Mesendoderm (in vitro differentiated cells): ENCODE measurements at places on chromosomes 3 and 15.

DNA sequence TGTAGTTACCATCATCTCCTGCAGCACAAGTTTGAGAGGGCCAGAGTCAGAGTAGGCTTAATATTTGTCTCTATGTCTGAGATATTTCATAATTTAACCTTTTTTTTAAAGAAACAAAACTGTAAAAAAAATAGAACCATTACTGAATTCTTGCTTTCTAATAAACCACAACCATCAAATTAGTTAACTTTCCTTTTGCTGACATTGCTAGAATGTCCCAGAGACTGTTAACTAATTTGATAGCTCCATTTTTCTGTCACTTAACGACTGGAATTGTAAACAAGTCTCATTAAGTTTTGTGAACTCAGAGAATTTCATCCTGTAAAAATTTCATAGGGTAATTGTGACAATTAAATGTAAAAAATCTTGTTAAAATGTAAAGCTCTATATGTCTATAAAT, 35.6 kb downstream of the IMPG2 start:
- DNase-seq = no peak

- peak; percentile 79 for DNase-seq
Observed at GRCh38 chr3:154684021-154684420, 254.0 kb upstream of the GPR149 start.

DNA sequence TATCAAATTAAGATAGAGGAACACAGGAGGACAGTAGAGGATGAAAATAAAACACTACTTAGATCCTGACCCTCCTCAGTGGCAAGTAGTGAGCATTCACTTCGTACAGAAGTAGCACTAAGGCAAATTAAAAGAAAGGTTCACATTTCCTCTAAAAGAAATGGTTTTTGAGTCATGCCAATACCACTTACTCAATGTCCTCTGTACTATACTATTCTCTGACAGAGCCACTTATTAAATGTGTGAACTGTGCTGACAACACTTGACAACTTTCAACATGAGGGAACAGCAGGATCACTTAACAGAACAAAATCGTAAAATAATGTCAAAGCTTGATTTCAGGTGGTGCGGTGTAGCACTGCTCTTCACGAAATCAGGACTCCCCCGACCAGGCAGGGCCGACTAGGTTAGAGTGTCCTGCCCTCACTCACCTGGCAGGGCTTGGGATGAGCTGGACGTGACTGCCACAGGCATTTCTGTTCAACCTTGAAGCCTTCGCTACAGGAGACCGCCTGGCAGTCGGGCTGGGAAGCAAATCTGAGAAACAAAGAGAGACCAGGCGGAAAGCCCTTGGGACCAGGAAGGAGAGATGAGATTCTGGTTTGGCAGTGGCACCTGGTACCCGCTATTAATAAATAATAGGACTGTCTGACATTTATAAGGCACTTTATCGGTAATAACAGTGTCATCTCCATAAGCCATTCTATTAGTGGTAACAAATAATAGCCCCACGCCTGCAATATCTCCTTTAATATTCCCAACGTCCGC, 611 bp upstream of the SLC27A2 start:
- DNase-seq = no peak

GRCh38 chr3:11328196-11328945, 56.2 kb downstream of the ATG7 start:
- no peak for DNase-seq

DNA sequence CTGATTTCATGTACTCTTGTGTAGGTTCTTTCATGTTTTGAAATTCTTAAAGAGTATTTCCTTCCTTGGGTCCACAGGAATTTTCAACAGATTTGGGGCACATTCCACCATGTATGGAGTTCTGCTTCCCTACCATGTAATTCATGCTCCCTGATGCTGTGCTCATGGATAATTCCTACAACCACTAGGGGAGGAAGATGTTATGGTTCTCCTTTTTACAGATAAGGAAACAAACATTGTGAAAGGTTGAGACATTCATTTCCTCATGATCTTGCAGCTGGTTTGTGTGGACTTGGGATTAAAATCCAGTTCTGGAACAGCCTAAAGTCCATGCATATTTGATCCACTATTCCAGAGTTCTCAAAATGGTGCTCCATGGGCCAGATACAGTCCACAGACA, 174.9 kb upstream of the FRMD4B start:
- no peak for DNase-seq

- DNase-seq = no peak
Observed at GRCh38 chr3:125280668-125281361, 68.3 kb upstream of the SLC12A8 start.

DNA sequence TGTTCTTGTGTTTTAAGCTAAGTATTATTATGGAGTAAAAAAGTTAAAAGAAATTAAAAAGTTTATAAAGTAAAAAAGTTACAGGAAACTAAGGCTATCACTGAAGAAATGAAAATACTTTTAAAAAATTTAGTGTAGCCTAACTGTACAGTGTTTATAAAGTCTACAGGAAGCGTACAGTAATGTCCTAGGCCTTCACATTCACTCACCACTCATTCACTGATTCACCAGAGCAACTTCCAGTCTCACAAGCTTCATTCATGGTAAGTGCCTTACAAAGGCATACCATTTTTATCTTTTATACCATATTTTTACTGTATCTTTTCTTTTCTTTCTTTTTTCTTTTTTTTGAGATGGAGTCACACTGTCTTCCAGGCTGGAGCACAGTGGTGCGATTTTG, 40.7 kb upstream of the SCN5A start:
- no peak for DNase-seq

- peak; percentile 8 for DNase-seq
Observed at GRCh38 chr15:62211348-62211747, 46.3 kb upstream of the C2CD4B start.

GRCh38 chr3:62167566-62168262, 205.6 kb downstream of the FEZF2 start:
- no peak for DNase-seq

GRCh38 chr15:83889995-83890394, 236.1 kb downstream of the ADAMTSL3 start:
- DNase-seq = no peak

DNA sequence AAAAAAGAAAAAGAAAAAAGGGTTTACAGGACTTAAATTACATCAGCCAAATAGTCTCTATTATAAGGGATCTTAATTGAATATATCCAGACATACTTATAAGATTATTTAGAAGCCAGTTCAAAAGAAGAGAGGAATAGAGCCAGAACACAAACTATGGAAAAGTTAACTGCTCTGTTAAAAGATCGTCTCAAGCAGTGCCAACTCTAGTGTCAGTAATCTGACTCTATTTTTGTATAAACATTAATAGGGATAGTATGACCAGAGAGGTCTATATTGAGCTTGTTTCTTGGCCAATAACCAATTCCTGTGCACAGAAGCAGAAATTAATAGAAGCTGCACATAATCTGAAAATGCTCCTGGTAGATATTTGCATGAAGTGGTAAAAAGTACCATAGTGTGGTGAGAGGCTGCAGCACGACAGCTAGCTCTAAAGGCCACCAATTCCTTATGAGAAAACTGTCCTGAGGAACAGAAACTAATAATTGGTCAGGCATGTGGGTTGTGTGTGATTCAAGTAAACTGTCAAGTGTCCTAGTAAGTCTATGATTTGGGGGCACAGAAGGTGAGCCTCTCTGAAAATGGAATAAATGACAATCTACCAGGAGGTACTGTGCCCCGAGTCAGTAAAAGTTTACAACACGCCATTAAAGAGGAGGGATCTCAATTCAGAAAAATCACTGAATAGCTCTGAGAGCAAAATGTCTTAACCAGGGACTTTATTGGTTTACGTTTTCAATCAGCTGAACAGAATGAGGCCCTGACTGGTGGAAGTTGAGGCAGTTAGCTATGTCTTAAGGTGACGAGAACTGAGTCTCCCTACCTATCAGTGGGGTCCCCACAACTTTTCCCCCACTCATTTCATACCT, 51.5 kb upstream of the NANOGP8 start:
- no peak for DNase-seq

DNA sequence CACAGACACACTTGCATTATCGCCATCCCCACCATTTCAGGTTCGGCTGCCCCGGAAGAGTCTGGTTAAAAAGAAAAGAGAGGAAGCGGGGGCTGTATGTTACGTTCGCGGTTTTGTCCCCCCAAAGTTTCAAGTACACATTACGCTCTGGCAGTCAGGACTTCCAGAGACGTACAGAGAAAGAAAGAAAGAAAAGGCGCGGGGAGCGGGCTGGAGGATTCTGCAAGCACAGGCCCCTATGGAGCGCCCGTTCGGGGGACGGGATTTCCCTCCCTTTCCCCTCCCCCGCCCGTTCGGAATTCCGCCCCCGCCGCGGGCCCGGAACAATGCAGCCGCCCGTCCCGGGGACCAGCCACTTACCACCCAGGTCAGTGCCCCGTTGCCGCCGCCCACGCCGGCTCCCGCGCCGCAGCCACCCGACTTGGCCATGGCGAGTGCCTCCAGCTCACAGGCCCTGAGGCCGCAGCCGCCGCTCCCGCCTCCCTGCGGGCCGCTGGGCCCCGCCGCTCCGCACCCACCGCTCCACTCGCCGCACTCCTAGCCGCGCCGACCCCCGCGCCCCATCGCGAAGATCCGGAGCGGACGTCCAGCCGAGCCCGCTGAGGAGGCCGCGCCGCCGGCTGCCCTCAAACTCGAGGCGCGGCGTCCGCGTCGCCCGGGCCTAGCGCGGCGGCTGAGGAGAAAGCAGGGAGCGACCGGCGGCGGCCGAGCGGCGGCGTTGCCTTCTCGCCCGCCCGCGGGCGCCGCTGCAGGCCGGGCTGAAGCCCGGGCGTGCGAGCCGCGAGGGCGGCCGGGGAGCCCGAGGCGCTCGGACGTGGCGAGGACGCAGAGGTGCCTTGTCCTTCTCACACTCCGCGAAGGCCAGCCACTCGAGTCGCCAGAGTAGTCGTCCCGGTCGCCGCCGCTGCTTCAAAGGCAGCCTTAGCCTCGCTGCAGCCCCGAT, 567 bp downstream of the TOP2B start:
- peak; percentile 75 for DNase-seq

DNA sequence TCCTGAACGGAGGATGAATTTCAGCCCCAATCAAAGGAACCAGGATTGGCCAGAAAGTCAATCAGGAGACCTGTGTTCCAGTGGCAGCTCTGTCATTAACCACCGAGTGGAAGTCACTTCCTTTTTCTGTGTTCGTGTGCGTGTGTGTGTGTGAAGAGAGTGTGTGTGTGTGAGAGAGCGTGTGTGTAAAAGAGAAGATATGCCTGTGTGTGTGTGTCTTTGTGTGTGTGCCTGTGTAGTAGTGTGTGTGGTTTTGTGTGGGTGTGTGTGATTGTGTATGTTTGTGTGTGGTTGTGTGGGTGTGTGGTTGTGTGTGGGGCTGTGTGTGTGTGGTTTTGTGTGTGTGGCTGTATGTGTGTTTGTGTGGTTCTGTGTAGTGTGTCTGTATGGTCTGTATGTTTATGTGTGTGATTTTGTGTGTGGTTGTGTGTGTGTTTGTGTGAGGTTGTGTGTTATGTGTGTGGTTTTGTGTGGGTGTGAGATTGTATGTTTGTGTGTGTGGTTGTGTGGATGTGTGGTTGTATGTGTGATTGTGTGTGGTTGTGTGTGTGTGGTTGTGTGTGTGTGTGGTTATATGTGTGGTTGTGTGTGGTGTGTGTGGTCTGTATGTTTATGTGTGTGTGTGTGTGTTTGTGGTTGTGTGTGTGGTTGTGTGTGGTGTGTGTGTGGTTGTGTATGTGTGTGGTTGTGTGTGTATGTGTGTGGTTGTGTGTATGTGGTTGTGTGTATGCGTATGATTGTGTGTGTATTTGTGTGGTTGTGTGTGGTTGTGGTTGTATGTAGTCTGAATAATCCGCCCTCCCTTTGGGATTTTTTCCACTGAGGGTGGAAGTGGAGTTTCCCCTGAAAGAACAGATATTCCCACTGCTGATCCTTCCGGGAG, 314.4 kb downstream of the SHQ1 start:
- no peak for DNase-seq

DNA sequence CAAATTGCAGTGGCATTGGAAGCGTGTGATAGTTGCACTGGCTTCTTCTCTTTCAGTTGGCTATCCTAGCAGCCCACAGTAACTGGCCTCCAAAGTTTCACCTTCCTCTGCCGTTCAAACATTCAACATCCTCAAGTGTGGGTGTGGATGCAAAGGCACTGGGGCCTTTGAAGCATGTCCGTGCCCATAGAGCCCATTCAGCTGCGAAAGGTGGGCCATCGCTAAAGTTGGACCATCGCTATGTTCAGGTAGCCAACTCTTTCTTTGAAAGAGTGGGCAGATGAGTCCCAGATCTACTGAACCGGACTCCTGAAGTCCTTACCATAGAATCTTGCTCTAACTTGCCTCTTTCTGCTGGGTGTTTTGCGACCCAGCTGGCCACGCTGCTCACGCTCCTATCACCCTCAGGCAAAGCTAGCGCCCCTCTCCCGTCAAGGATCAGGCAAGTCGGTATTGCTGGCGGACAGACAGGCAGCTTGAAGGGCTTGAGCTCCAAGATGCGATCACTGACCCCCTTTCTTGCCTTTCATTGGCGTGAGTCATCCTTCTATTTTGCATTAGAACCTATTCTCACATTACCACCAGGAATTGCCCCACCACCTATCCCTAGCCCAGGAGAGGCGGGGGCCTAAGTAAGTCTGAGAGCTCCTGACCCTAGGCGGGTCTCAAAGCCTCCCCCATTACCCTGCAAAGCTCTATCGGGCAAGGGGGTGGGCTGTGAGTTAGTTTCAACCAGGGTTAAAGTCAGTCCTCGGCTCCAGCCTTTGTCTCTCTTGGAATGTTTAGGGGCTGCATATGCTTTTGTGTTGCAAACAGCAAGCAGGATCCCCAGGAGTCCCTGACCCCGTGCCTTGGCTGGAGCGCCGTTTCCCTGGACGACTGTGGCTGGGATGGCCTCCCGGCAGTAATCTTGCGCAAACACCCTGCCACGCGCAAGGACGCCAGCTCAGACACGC, 28.7 kb downstream of the ZIC4 start:
- peak; percentile 84 for DNase-seq

DNA sequence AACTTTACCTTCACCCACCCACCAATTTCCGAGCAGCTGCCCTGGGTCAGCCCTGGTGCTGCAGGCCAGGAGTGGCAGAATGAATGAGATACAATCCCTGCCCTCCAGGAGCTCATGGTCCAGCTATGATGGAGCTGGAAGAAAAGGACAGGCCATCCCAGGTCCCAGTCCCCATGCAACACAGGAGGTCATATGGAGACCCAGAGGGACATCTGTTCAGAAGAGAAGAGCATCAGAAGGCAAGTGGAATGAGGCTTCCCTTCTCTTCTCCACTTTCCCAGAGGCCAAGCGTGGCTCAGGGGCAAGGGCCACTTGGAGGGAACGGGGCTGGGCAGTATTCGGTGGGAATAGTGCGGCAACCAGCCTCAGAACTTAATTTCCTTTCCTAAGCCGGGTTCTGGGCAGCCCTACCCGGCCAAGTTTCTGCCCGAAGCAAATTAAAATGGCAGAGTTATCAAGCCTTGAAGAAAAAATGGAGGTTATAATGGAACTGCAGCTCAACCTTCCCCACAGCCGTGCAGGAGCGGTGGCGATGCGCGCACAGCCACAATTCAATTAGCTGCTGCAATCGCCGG, 35.9 kb downstream of the TLE3 start:
- no peak for DNase-seq

- no peak for DNase-seq
Observed at GRCh38 chr3:24451461-24452099, 43.1 kb downstream of the THRB start.
